GM12878 (cell line): ENCODE measurements at places on chromosomes 7 and 10.
A peak's percentile ranks its signal among the peaks of the same experiment; 100 is the strongest.

DNA sequence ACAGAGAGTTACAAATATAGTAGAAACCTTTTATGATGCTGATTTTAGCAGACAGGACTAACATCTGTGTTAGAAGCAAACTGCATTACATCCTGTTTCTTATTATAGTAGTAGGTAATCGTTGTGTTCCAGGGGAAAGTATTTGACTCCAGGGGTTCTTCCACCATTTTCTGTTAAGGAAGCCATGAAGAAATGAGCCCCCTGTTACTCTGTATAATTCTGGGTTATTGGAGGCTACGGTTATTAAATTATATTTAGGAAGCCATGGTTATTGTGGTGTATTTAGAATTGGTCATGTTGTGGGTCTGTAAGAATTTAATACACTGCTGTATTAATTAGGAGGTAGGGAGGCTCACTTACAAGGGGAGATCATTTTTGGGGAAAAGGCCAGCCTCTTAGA is 175.8 kb upstream of the AGK start:
- DNase-seq: no peak

GRCh38 chr10:112471878-112472487 is 25.0 kb downstream of the VTI1A start:
- peak; percentile 25 for DNase-seq

- DNase-seq: no peak
Observed at GRCh38 chr7:32453341-32454011, 36.7 kb downstream of the LSM5 start.

DNA sequence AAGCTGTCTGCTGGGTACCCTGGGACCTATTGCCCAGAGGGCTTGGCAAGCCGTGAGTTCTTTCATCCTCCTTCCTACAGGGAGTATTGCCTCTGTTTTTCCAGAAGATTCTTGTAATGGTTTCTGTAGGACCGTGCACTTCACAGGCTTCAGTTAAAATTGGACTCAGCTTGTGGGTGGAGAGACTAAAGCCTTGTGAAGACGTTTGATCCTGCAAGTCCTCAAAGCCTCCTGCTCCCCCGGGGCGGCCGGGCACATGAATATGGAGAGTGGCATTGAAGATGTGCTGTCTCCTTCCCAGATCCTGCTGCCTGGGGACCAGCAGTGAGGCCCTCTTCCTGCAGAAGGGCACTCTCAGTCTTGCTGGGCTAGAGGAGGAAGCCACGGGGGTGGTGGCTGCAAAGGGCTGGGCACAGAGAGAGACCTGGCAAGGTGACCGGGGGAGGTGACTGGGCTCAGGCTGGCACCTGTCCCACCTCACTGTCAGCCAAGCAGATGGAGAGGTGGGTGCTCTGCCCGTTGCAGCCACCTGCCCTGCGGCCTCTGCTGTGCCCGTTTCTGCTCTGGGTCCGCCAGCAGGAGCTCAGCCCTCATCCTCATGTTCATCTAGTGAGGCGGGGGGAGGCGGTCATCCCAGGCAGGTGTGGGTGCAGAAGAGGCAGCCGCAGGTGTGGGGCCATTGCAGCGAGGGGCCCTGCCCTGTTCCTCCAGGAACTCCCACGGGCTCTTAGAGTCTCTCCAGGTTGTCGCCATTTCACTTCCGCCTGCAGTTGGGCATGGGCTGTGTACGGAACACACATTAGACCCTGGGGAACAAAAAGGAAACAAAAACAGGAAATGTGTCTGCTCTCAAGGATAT is 55.7 kb downstream of the TMEM209 start:
- DNase-seq: no peak

DNA sequence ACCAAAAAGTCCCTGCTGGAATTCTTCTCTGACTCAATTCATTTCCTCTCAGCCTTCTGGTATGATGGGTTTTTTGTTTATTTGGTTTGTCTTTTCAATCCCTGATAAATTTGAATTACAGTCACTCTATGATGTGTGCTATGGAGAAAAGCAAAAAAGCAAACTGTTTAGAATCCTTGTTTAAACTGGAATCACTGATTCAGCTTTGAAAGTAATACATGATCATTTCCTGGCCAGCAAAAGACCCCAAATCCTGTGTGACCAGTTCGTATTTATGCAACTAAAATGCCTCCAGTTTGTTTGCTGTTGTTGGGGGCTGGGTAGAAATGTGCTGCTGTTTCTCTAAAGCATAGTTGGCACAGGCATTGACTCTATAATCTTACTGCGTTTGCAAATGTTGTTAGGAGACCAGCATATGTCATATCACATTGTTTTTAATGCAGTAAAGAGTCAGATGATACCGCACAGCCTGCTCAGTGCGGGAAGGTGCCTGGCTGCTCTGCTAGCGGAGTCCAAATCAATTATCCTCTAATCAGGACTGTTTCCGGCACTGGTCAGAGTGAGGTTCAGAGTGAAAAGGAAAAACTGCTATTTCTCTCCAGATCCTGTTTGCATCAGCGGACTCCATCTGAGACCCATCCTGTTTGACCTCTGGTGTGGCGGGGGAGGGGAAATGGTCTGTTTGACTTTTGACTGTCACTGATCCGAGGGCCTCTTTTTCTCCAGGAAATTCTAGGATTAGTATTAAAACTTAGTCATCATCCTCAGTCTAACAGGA is 40.6 kb upstream of the ADD3 start:
- no peak for DNase-seq

- DNase-seq: no peak
Observed at GRCh38 chr7:34333925-34334324, 324.1 kb upstream of the NPSR1 start.

DNA sequence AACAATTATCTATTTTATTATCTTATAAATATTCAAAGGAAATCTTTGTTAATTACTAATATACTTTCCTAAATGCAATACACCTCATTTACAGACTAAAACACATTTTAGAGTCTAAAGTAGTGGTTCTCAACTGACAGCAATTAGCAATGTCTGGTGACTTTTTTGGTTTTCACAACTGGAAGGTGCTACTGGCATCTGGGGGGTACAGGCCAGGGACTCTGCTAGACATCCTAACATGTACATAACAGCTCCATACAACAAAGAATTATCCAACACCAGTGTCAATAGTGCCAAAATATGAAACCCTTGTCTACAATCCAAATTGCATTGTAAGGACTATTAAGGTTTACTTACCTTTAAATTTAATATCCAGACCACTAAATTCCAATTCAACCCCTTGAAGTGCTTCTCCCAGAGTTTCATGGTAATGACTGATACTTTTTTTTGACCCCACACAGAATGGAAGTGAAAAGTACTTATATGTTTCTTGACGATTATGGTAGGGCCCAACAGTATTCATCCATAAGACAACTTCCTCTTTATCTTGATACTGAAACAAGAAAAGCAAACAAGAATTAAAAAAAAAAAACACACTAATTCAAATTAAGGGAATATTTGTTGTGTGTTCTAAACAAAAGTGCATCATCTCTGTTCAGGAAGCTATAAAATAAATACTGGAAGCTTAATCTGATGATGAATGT is 10.4 kb downstream of the TM9SF3 start:
- DNase-seq: no peak

- DNase-seq: no peak
Observed at GRCh38 chr10:12638103-12638502, 288.8 kb downstream of the CAMK1D start.

DNA sequence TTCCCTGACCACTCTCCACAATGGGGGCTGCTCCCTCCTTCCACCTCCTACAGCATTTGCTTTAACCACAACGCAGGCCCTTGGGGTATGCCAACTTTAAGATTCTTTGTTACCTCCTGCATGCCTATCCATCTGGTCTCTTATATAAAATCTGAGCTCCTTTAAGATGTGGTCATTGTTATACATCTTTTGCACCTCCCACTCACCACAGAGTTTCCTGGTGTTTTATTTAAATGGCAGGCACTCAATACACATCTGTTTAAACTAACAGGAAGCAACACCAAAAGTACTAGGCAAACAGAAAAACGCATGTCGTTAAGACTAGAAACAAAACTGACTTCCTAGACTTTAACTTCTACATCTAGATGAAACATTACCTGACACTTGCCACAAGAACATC is 36.3 kb downstream of the SLC25A13 start:
- DNase-seq: no peak

DNA sequence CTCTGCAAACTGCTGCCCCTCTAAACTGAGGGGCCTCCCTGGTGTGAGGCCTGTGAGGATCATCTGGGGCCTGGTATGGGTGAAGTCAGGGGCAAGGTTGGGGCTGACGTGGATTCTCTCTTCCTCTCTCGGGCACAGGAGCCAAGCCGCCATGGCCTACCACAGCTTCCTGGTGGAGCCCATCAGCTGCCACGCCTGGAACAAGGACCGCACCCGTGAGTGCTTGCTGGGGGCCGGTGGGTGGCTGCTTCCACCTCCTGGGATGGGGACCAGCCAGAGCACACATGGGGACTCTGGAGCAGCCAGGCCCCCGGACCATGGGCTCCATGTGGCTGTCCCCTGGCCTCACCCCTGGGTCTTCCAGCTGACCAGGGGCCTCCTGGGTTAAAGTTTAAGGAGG is 11.0 kb downstream of the ARPC1B start:
- DNase-seq: no peak

DNA sequence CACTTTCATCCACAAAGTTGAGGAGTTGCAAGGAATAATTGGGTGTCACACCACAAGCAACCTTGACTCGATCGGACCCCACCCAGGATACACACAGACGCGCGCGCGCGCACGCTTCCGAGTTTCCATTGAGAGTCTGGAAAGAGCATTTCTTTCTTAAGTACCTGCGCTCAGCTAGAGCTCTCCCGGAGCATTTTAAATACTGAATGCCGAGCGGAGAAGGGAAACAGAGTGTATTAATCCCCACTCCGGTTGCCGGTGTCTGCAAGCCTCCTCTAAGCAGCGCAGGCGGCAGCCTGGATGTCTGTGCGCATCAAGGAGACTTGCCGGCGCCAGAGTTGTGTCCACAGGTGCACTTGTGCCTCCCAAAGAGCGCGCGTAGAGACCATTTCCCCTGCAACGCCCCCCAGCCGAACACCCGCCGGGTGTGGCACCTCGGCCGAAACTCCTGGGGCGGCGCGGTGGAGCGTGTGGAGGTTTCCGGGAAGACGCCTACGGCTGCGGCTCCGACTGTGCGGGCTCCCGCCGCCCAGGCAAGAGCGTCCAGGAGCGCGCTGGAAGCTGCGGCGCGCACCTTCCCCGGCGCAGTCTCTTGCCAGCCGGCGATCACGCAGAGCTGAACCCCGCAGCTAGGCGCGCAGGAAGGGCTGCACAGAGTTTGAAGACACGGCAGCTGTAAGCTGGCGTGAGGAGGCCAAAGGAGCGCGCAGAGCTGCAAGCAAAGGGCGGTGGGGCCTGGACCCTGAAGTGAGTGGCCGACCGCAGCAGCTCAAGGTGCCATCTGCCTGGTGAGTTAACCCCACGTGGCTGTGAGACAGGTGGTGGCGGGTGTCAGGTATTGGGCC is 1.1 kb upstream of the FEZF1 start:
- no peak for DNase-seq

DNA sequence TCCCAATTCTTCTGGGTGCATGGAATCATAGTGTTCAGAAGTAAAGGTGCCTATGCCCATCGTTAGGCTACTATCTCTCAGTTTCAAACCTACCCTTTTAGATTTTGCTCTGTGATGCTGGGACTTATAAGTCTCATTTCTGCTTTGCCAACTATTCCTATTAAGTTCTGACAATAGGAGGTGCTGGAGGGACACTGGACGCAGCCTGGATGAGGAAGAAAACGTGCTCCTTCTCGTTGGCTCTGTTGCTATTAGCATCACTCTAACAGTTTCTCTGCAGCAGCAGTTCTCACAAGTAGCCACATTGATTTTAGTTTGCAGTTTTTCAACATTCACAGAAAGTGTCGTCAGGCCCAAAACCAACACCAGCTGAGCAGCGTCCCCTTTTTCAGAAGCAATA is 72.4 kb downstream of the ABCC2 start:
- DNase-seq: no peak

DNA sequence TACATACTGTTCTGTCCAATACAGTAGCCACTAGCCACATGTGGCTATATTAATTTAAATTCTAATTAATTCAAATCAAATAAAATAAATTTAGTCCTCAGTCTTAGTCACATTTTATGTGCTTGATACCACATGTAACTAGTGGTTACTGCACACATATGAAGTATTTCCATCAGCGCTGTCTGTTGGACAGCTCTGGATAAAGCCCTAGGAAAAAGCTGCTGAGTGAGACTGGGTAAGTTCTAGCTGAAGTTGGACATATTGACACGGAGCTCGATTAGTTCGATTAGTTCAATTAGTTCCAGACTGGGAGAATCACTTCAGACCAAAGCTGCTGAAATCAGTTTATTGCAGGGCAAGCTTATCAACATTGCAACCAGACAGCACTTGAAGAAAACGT is 15.1 kb upstream of the LIPM start:
- no peak for DNase-seq

DNA sequence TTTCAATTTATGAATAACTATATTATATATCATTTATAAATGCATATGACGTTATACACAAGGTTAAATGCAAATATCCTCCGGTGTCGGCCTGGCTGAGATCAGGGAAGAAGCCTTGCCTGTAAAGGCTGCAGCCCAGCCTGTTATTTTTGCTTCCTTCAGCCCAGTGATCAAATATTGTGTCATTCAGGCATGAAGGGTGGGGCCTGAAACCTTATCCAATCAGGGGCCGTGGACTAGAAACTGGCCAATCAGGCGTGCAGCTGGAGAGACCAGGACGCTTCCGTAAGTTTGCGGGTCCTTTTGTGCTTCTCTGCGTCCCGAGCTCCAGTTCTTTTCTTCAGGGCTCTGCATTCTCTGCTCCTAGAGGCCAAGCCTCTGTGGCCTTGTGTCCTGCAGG is at the start of gene ZNF722:
TSS of gene ZNF722 (plus strand) at position 301 of the 400 bp plus-strand sequence. CDS start 113 bp downstream, outside the sequence.
- DNase-seq: no peak

GRCh38 chr10:109126016-109126415 is 797.3 kb downstream of the XPNPEP1 start:
- DNase-seq: no peak

DNA sequence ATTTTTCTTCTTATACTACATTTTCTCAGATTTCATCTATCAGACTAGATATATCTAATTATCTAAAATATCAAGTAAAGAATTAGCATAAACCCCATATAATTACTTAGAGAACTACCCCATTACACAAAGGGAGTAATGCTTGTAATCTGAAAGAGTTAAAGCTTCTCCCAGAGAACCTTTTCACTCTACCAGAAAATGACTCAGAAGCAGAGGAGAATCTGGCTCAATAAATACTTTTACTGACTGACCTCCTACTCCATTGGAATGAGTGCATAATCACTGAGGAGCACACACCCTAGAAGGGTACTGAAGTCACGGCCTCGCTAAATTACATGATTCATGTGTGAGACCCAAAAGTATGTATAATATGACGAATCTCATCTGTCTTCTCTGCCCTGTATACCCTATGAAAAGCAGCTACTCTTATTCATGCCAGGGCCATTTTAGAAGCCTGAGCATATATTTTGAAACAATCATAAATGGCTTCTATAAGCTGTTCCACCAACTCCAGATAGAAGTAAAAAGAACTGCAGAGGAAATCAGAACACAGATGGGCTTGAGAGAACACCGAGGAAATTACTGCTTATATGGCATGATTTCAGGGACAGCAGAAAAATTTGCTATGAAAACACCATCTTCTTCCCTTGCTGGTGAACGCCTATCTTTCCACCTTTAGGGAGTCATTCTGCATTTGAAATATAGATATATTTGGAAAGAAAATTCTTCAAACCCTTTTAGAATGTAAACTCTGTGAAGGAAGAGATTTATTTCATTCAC is 32.7 kb downstream of the DNMBP start:
- no peak for DNase-seq
